ENCODE measurements at places on chromosomes 4 and X.

- no peak for DNase-seq
Observed at GRCh38 chrX:136039968-136040367, 54.7 kb downstream of the SLC9A6 start.

DNA sequence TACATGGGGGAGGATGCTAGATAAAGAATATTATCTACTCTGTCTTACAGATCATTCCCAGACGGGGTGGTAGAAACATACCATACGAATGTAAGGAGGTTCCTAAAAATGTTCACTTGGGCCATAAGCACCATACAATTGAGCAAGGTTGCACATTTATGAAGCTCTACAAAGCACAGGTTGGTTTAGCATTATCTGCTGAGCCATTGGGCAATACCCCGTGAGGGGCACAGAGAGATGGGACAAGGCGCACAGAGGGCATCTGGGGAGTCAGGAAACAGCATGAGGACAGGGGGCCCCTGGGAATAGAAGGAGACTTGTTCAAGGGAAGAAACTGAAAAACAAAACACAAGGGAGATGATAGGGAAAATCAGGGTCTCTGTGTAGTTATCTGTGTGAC, 305.3 kb downstream of the TRIML1 start:
- DNase-seq: peak; percentile 14

DNA sequence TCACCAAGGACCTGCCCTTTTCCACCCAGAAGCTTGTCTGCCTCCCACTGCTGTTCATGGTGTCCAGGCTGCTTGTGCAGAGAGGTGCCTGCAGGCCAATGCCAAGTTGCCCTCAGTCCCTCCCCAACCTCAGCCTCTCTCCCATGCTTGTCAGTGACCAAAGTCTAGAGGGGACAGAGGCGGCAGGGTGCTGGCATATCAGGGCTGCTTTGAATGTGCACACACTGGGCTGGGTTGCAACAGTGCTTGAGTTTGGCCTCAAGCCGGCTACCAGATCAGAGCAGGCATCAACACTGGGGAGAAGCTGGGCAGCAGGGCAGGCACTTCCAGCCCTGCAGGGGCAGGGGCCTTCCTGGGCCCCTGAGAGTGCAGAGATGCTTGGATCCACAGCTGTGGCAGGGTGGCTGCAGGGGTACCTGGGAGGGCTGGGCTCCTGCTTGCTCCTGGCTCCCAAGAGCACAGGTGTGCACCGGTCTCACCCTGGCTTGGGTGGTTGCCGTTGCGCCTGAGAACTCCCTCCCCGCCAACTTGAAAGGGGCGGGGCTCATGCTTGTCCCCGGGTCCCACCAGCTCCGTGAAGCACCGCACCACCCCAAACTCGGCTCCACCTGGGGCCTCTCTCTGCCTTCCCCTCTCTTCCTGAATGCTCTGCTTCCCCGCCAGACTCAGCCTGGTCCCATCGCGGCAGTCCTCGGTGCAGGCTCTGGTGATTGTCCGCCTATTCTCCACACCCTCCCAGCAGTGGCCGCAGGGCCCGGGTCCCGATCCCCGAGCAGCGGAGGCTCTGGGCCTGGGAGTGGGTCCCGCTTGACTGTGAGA, 1681.9 kb upstream of the ADGRL3 start:
- no peak for DNase-seq

GRCh38 chrX:103361798-103362197, 5.5 kb downstream of the TCEAL9 start:
- DNase-seq: no peak

GRCh38 chrX:110172215-110172614, 145.7 kb downstream of the AMMECR1 start:
- DNase-seq: no peak

- DNase-seq: no peak
Observed at GRCh38 chr4:11507920-11508319, 79.2 kb upstream of the HS3ST1 start.

GRCh38 chr4:17082186-17082585, 183.7 kb upstream of the LDB2 start:
- peak; percentile 44 for DNase-seq

DNA sequence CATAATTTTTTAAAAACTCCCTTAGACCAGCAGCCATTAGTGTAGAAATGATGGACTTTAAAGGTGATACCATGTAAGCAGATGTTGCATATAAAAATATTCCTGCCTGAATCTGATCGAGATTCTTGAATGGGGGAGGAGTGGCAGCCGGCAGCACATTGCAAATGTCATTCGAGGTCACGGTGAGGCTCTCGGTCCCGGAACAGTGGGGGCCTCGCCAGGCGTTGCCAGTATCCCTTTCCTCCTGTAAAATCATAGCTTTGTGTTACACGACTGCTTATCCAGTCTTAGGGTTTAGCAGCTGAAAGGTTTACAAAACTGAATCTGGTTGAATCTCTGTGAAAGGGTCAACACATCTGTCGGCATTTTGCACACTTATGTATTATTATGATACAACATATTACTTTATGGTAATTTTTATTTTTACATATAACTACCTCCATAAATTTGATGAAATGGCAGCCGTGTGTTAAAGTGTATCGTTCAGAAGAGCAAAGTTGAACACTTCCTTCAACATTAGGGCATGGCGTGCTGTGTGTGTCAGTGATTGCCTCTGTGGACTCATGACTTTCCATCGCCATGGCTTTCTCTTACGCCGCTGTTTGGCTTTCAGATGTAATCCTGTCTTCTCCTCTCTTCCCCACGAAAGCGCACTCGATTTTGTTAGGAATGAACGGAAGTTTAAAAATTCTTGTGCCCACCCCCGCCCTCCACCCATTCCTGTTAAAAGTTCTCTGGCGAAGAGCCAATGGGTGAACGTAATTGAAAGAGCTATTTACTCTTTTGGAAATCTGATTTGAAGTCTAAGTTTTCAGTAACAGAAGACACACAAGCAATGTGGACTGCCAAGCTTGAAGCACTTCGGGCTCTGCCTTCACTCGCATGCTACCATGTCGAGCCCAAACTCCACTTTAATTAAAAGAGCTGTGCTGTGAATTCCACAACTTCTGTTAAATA, 114.8 kb downstream of the STOX2 start:
- DNase-seq: no peak

- DNase-seq: no peak
Observed at GRCh38 chr4:112026058-112026457, 119.2 kb upstream of the FAM241A start.

DNA sequence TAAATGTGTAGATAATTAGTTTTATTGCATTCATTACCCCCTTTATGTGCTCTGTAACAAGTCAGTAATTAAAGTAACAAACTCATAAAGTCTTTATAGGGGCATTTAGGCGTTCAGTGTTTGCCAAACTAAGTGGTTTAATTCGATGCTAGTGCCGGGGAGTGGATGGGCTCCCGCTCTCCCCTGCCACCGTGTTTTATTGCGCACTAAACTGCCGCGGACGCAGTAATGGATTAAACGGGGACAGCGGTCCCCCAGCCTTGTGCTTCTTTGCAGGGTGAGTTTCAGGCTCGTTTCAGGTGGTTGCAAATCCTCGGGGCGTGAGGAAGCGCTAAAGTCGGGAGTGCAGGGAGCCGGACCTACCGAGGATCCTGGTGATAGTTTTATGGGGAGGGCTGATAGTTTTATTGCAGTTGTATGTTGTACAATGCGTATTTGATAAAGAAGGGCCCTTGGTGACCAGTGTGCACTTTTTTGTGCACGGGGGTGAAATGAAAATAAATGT, 1.6 kb upstream of the PHOX2B start:
- DNase-seq: no peak
